ENCODE measurements at places on chromosomes 16 and 17.

DNA sequence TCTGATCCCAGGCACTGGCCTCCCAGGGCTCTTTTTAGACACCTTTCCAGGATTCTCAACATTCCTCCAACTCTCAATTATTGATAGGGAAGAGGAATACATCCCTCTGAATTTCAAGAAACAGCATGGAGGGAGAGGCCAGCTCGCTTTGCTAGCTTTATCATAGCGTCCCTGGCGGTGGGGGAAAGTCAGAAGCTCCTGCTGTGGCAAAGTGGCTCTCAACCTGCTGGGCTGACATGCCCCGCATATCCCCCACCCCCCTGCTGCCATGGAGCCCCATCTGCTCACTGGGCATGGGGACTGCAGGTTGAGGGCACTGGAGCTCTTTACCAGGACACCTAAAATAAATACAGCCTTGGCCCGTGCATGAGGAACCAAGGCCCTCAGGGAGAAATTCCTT is 140.3 kb downstream of the SLC39A11 start:
- no peak for DNase-seq

DNA sequence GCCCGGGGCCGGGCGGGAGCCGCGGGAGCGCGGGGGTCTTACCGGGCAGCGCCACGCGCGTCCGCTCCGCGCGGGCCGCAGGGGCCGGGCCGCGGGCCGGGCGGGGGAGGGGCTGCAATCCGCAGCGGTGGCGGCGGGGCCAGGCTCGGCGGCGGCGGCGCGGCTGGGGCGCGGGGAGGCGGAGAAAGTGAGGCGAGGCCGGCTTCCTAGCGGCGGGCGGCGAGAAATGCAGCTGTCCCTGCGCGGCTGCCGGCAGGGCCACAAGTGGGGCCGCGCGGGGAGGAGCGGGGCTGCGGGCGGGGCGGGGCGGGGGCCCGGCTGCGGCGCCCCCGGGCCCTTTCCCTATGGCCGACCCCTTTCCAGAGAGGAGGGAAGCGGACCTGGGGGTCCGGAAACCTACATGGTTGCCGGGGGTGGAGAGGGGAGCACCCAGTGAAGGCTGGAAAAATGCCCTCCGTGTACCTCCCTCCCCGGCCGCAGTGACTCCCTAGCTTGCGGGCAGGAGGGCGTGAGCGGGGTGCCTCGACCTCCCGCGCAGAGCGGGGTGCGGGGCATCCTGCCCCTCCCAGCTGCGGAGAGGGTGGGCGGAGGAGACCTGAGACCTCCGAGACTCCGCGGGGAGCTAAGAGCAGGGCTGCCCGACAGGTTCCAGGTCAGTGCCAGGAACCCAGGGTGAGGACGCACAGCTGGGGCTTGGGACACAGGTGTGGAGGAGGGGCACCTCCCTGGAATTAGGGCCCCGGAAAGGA is at the start of gene CUEDC1:
TSS of gene CUEDC1 (minus strand) at position 230 of the 749 bp plus-strand sequence. CDS start 69,848 bp downstream, outside the sequence.
- DNase-seq, result peak; percentile 63

GRCh38 chr17:2706911-2707510 is 4.6 kb downstream of the CLUH start:
- no peak for DNase-seq

GRCh38 chr16:16076423-16076813 is 127.0 kb downstream of the ABCC1 start:
- no peak for DNase-seq

- peak; percentile 47 for DNase-seq
These were observed 33.8 kb downstream of the GTF3C1 start for GRCh38 chr16:27515874-27516353.

GRCh38 chr17:16073845-16074244 is 74.2 kb downstream of the TTC19 start:
- no peak for DNase-seq

GRCh38 chr17:35448214-35448898 is at the start of gene SLFN13:
Gene SLFN13 (minus strand): TSS chr17:35448766. CDS start chr17:35445680, 3,086 bp downstream.
- peak; percentile 99 for DNase-seq

DNA sequence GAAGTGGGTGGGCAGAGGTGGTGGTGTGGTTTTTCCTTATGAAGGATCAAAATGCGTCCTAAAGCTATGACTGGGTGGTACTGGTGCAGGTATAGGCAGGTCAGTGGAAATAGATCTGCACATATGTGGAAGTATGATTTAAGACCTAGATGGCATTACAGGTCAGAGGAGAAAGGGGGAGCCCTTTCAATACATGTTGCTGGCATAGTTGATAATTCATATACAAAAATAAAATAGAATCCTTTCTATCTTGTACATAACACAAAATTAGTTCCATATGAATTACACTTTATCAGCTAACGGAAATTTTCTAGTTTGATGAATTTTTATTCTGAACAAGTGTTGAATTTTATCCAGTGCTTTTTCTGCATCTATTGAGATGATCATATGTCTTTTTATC is 20.8 kb upstream of the PIK3R5 start:
- DNase-seq, result no peak

DNA sequence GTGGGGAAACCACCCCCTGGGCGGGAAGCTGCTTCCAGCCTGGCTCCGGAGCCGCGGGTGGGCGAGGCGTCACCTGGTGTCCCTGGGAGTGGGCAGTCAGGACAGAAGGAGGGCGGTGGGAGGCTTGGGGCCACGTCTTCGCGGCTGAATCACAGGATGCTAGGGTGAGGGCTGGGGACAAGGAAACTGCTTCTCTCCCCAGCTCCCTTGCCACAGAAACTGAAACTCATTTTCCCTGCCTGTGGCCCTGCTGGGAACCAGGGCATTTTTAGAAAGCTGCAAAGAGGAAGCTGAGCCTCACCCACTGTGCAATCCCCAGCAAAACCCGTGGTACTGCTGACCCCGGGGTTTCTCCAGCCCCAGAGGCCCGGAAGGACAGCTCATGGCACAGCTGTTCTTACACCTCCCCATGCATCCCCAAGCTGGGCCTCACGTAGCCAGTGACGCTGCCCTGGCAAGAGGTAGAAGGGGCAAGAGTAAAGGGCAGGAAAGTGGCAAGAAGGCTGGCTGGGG is 8.2 kb downstream of the RHBDF2 start:
- peak; percentile 62 for DNase-seq

DNA sequence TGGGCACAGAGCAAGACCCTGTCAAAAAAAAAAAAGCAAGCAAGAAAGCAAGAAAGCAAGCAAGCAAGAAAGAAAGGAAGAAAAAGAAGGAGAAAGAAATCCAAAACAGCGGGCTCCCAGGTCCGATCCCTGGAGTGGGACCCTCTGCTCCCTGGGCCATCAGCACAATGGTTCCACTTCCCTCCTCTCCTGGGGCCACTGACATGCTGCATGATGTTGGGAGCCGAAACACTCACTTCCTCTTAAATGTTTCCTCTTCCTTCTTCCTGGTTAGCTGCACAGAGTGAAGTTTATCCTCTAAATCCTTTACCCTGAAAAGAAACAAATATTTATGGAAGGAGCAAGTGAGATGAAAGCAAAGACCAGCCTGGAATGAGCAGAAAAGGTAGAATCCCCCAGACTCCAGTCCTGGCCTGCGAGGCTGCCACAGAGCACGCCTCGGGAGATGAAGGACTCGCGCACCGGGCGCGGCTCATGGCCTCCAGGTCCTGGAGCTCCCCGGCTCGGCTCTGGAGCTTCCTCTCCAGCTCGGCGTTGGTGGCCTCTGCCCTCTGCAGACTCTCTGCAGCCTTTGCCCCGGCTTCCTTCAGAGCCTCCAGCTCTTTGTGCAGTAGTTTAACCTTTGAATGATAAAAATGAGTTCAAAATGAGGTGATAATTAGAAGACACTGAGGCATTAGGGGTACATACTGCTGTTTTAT is 19.0 kb downstream of the CCDC57 start:
- no peak for DNase-seq

DNA sequence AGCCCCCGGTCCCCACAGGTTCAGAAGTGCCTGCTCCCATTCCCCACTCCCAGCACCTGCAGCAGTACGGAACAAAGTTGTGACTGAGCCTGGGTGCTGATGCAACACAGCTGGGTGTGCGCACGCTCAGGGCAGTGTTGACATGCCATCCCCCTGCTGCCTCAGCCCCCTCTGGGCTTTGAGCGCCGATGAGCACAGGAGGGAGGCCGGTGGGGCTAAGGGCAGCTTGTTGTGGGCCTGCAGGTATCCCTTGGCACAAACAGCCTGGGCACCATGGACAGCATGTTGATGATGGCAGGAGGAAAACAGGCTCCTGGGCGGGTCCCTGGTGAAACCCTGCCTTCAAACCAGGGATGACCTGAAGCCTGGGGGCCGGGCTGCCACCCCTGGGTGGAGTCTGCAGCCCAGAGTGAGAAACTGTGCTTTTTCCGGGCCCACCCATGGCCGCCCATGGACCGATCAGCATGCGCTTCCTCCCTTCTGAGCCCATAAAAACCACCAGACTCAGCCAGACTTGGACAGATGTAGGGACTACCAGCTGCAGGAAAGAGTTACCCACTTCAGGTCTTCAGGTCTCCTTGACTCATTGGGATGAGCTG is 175.5 kb downstream of the PHKB start:
- no peak for DNase-seq

GRCh38 chr17:71935341-71935740 is 185.5 kb upstream of the SOX9 start:
- no peak for DNase-seq

GRCh38 chr16:46687486-46687885 is 1.5 kb downstream of the VPS35 start:
- no peak for DNase-seq

GRCh38 chr17:41565338-41565737 is 6.5 kb downstream of the KRT9 start:
- DNase-seq, result no peak

DNA sequence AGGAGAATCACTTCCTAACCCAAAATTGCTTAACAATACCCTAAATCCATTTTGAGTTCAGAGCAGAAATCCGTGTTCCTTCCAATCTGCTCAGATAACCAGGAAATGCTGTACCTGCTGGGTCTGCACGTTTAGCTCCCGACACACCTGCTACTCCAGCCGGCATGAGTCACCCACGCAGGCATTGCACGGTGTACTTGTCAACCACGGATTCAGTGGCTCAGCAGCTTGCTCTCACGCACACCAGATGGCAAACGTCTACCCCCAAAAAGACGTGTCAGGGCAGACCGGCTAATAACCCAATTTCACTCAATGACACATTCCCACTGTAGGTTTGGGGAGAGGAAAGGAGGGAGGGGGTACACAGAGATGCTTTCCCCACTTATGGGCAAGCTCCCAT is 468.1 kb downstream of the SOX9 start:
- DNase-seq, result no peak

DNA sequence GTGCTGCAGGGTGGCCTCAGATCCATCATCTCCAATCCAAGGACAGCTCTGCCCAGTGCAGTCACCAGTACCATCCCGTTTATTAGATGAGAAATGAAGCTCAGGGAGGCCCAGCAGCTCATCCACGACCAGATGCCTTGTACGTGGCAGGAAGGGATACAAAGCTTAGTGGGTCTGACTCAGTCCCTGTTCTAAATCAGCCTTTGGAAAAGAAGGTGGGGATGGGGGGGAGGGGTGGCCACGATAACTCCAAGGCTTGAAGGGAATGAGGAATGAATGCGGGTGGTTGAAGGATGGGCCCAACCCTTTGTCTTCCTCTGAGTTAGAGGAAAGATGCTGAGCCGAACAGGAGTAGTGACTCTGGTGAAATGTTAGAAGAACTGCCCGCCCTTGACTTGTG is 25.8 kb downstream of the LLGL2 start:
- DNase-seq, result no peak

DNA sequence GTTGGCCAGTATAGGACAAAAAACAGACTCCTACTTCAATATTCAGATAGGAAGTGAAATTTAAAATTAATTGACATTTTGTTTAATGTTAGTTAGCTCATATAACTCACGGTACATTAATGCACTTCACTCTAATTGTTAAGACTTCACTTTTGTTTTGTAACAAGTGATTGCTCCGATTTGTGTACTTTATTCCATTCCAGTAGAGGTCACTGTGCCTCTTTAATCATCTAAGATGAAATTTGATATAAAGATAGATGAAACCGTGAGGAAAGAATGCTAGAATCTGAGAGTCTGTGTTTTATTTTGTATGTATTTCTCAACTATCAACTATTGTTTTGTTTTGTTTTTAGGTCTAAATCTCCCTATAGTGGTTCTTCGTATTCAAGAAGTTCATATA is 29.0 kb downstream of the RBBP6 start:
- peak; percentile 10 for DNase-seq

- no peak for DNase-seq
These were observed 10.6 kb downstream of the CDH16 start for GRCh38 chr16:66908116-66908515.

DNA sequence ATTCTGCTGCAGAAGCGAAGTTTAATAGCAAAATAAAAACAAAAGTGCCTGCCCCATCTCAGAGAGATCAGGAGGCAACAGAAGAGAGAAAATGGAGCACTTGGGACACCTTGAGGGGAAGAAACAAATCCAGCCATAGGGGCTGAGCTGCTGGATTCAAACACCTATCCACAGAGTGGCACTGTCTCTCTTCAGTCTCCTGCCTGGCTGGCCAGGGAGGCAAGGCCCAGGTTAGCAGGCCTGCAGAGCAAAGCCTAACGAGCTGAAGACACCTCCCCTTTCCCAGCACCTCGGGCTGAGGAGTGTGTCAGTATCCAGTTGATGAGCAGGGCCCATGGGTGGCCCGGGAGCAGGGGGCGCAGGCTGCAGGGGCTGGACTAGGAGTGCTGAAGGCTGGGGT is 8.8 kb upstream of the KRT31 start:
- no peak for DNase-seq

GRCh38 chr17:65173976-65174683 is 37.0 kb downstream of the RGS9 start:
- DNase-seq, result no peak

DNA sequence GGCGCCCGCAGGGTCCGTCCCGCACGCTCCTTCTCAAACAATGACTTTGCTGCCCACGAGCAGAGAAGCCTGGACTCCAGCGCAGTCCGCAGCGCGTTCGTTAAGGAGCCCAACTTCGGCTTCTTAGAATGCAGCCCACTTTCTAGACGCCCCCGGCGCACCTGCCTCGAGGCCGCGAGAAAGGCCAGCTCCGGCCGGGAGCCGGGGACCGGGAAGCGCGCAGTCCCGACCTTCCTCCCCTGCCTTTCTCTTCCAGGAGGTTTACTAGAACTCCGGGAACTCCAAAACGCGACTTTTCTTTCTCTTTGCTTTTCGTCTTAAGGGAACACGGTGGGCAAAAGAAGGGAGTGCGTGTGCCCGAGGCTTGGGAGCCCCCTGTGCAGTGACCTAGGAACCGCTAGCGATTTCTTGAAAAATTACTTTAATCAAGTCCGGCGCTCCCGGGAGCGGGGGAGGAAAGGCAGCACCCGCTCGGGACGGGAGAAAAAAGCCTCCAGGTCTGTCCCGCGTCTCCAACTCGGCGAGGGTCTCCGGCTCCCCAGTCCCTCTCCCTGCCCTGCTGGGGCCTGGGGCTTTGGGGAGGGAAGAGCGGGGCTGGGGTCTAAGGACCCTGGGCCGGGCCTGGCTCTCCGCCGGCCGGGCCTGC is 2.6 kb downstream of the HNF1B start:
- no peak for DNase-seq
